ENCODE measurements at places on chromosomes 13 and 19.

- DNase-seq: no peak
These were observed 73.8 kb upstream of the FAM216B start for GRCh38 chr13:42707586-42707985.

DNA sequence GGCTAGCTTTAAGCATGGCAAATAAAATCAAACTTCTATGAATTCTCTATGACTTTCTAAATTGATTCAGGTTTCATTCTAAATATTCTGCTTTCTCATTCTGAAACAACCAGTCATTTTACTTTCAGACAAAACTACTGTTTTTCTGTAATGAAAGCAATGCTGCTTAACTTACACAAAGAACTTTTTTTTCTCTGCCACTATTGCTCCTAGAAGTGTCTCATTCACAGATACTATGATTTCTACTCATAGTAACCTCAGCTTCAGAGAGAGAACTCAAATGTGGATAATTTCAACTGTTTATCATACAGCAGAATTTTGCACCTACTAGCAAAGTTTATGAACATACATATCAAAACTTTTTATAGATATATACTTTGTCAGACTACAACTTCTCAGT lies 724.6 kb downstream of the SLITRK5 start:
- DNase-seq: no peak

- DNase-seq: no peak
These were observed 558.8 kb upstream of the KLHL1 start for GRCh38 chr13:70666883-70667556.

DNA sequence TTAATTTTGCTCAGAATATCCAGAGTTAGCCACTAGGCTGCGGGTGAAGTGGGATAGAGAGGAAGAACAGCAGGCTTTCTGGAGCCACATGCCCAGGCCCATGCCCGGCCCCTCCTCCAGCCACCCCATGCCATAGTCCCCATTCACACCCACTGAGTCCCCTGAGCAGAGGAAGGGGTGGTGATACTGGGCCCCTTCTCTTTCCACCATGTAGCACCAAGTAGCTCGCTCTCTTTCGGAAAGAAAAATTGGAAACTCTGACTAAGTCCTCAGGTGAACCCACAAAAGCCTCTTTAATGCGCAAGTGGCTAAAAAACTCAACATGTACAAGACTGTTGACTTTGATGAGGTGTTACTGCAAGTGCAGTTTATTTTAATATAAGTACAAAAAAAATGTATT lies 76.7 kb upstream of the GPR183 start:
- DNase-seq: no peak

DNA sequence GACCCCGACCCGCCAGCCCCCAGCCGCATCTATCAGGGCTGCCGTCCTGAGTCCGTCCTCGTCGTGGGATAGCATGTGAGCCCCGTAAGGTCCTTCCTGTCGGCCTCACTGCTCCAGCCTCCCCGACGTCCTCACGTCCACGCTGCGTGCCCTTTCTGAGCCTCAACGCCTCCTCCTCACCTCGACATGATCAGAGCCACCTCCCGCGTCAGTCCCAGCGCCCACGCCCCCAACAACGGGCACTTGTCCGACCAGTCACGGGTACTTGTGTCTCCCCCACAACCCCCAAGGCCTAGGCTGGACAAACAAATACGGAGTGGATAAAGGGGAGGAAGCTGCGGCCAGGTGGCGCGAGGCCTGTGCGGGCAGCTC lies 665 bp downstream of the ZNF497 start:
- DNase-seq: peak; percentile 68
